ENCODE measurements at places on chromosomes 16 and 17.
A peak's percentile ranks its signal among the peaks of the same experiment; 100 is the strongest.

- DNase-seq: peak; percentile 71
These were observed 1.1 kb downstream of the CBX1 start for GRCh38 chr17:48100160-48100559.

- DNase-seq: no peak
These were observed 116.6 kb downstream of the ZNF18 start for GRCh38 chr17:11880714-11881113.

GRCh38 chr16:19929062-19929511 is 44.4 kb upstream of the GPRC5B start:
- no peak for DNase-seq

DNA sequence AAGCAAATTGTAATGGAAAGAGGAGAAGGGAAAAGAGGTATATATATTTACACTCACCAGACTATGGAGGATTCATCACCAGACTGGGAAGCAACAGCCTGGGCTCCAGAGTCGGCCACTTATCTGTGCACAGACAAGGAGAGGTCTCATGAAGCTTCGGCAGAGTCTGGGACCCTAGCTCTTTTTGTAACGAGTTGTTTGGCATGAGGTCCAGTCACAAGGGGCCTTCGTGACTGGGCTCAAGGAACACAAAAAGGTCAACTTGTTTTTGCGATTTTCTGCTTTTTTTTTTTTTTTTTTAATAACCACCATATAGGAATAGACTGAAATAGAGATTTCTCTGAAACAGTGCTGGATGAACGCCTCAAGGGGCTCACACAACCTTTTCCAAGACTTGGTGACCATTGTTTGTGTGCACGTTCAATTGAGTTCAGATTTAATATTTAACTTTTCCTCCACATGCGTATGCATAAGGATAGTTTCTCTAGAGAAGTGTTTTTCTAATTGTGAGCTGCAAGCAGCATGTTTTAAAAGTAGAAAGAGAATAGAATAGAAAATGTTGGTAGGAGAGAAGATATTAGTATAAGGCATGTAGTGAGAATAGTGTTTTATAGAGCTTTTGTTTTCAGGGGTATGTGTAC is 25.8 kb downstream of the BPTF start:
- no peak for DNase-seq

GRCh38 chr16:88316151-88316550 is 66.6 kb upstream of the ZNF469 start:
- DNase-seq: no peak

- DNase-seq: no peak
These were observed 1.5 kb upstream of the TBCD start for GRCh38 chr17:82750241-82750908.

DNA sequence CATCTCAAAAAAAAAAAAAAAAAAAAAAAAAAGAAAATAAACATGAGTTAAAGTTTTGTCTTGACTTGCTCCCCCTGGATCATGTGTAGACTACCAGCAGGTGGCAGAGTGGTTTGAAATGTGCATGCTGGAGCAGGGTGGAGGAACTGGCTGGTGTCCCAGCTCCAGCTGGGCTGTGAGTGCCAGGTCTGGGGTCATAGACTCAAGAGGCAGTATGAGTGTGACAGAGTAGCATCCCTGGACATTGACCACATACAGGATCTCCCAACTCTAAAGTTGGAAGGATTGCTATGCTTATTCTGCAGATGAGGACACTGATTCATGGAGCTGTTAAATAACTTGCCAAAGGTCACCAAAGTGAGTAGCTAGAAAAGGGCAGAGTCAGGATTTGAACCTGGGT is 198.0 kb upstream of the MPHOSPH6 start:
- no peak for DNase-seq

- DNase-seq: no peak
These were observed 54.5 kb upstream of the MRC2 start for GRCh38 chr17:62572888-62573401.

DNA sequence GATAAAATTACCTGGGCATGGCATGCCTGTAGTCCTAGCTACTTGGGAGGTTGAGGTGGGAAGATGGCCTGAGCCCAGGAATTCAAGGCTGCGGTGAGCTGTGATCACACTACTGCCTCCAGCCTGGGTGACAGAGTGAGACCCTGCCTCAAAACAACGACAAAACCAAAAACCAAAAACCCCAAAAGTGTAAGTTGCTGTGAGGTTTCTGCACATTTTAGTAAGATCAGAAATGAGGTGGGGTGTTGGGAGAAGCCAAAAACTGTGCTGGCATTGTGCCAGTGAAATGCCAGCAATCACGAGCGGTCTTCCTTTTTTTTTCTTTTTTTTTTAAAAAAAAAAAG is 114.6 kb downstream of the PITPNC1 start:
- no peak for DNase-seq

DNA sequence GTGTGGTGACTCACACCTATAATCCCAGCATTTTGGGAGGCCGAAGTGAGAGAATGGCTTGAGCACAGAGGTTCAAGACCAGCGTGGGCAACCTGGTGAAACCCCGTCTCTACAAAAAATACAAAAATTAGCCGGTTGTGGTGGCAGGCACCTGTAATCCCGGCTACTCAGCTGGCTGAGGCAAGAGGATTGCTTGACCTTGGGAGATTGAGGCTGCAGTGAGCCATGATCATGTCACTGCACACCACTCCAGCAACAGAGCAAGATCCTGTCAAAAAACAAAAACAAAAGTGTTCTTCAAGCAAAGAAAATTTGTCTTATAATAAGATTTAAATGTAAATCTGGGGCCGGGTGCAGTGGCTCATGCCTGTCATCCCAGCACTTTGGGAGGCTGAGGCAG is 51.5 kb downstream of the PAFAH1B1 start:
- DNase-seq: no peak

DNA sequence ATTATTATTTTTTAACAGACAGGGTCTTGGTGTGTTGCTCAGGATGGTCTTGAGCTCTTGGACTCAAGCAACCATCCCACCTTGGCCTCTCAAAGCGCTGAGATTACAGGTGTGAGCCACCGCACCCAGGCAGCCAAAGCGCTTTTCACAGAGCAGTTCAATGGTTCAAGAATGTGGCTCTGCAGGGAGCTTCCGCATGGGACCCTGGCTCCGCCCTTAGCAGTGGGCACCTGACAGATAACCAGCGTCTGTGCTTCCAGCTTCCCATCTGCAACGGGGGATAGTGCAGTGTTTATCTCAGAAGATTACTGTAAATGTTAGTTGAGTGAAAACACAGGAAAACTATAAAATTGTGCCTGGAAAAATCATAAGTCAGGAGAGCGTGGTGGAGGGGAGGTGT is 99.4 kb downstream of the KCNJ12 start:
- no peak for DNase-seq

DNA sequence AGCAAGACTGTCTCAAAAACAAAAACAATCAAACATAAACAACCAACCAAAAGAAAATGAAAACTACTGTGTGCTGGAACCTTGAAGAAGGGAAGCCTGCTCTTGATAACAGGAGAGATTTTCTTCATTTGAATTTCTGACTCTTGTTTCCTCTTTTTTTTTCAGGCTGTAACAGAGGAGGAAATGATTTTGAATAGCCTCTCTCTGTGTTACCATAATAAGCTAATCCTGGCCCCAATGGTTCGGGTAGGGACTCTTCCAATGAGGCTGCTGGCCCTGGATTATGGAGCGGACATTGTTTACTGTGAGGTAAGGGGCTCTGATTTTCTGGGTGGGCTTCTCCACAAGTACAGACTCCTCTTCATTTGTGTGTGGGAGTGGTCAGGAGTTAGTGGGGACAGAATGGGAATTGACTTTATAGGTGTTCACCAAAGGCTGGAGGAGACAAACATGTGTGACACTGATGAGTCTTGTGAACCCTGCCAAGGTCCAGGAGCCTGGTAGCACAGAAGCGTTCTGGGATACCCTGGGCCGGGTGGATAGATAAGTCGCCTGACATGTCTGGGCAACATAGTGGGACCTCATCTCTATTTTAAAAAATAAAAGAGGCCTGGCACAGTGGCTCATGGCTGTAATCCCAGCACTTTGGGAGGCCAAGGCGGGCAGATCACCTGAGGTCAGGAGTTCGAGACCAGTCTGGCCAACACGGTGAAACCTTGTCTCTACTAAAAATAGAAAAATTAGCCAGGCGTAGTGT is 14.9 kb downstream of the DUS2 start:
- no peak for DNase-seq

- DNase-seq: no peak
These were observed 2.7 kb downstream of the SOCS1 start for GRCh38 chr16:11253009-11253994.

GRCh38 chr16:84813141-84813934 is 6.4 kb upstream of the CRISPLD2 start:
- DNase-seq: no peak

GRCh38 chr17:82019690-82020571 is 2.7 kb downstream of the CENPX start:
- no peak for DNase-seq

- no peak for DNase-seq
These were observed 22.9 kb downstream of the C1QTNF1 start for GRCh38 chr17:79046916-79047280.

- DNase-seq: no peak
These were observed 121.8 kb downstream of the SPACA3 start for GRCh38 chr17:33113276-33113990.

GRCh38 chr17:58315281-58315711 is 13.3 kb downstream of the TSPOAP1 start:
- DNase-seq: peak; percentile 24

DNA sequence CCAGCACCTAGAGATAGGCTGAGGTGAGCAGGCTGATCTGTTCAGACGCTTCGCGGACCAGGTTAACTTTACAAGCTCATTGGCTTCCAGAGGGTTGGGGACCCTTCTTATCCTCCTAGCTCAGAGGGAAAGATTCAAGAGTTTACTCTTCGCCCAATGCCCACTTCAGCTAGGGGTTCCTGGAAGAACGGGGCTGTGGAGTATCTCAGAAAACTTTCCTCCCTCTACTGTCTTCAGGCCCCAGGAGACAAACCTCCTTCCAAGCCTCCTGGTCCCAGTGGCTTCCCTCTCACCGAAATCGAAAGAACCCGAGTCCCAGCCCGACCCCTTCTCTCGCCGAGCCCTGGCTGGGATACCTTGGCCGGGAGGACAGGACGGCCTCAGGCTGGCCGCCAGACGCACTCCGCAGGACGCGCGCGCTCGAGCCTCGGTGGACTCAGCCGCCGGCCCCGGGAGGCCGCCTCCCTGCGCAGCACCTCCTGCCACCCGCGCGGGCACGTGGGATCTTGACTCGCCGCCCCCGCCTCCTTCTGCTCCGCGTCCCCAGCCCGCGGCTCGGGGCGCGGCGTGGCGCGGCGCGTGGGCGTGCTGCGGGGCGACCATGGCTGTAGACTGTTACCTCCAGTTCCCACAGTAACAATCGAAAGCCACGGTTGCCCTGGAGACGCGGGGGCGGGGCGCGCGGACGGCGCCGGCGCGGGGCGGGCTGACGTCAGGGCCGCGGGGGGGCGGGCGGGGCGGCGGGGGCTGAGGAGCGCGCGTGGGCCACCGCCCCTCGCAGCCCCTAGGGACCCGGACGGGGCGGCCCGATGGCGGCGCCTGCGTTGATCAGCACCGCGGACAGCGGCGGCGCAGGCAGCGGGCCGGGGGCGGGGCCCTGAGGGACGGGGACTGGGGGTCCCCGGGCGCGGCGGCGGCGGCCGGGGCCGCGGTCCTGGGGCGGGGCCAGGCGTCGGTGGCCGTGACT is 5.3 kb upstream of the HIC1 start:
- DNase-seq: no peak

DNA sequence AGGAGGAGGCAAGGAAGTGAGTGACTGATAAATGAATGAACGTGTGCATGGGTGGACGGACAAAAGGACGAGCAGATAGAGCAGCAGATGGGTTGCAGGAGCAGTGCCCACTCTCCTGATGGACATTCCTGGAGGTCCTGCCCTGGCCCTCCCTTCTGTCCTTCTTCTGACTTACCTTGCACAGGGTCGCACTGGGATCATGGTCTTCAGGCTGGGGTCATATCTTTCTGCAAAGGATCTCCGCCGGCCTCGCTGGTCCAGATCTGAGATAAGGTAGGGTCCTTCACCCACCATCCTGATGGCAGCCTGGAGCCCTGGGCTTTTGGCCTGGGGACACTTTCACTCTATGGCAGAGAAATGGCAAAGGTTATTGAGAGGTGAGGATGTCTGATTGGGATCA is 9.7 kb downstream of the ABCC12 start:
- no peak for DNase-seq

- DNase-seq: no peak
These were observed 114.0 kb upstream of the GOT2 start for GRCh38 chr16:58847902-58848661.

GRCh38 chr17:33164169-33164881 is 128.8 kb downstream of the ASIC2 start:
- DNase-seq: no peak

- no peak for DNase-seq
These were observed 4.4 kb downstream of the DLG4 start for GRCh38 chr17:7215136-7215638.

GRCh38 chr16:89829630-89830437 is 1.6 kb downstream of the SPIRE2 start:
- no peak for DNase-seq

DNA sequence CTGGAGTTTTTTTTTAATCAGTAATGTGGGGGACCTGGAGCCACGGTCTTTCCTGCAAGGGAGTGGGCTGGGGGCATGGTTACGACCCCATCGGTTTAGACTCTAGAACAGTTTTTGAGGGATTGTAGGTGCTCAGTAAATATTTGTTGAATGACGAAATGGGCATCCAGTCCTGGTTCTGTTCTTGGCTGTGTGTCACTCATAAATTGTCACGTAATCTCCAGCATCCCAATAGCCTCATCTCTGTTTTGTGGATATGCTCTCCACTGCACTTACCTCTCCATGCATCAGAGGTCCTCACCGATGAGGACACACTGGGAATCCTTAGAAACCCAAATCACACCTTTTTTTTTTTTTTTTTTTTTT is 497 bp upstream of the SLC38A7 start:
- DNase-seq: no peak

GRCh38 chr16:69443927-69444631 is 19.7 kb downstream of the CYB5B start:
- DNase-seq: no peak

- DNase-seq: no peak
These were observed 2.7 kb downstream of the HOXB2 start for GRCh38 chr17:48542114-48542656.

DNA sequence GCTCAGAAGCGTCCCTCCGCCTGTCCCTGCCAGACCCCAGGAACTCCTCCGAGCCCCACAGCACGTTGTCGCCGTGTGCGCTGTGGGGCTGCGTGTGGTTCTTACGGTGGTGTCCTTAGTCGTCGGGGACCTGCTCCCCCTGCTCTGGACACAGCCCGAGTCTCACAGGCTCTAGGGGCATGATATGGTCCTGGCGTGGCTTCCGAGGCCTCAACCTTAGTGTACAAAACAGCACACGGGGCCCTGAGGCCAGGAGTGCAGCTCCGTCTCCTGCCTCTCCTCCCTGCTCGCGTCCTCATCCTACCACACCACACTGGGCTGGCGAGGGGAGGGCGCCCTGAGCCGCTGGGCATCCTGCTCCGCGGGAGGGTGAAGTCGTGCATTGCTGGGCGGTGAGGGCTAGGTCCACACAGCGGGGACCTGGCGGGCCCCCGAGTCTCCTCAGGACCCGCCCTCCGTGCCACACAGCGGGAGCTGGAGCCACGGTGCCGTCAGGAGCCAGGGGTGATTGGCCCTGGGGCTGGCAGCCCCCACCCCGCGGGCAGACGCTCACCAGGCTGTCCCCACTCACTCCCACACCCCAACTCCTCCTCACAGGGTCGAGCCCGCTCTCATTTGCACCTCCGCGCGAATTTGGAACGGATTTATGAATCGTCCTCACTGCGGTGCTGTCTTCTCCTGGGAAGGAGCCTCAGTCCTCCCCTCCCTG is 1.2 kb upstream of the MAFG start:
- DNase-seq: no peak

GRCh38 chr17:69245617-69246016 is 17.0 kb upstream of the ABCA10 start:
- no peak for DNase-seq
